ENCODE measurements at places on chromosomes 5 and 9.

GRCh38 chr5:136057401-136058038 lies 28.7 kb downstream of the TGFBI start:
- DNase-seq, result no peak

DNA sequence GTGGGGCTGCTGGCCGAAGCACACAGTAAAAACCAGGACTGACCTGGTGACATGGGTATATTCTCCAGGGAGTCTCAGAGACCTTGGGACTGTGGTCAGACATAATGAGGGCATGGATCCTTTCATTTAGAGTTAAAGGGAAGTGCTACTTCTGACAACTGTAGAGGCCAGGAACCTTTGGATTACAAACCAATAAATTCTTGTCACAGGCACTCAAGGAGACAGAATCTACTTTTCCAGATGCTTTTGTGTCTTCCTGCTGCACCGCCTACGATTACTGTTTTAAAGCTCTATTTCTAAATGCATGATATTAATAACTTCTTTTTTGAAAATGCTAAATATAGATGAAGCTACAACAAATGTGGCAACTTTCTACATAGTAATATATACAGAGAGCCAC lies 106.5 kb upstream of the LPAR1 start:
- no peak for DNase-seq

GRCh38 chr9:134443174-134444037 lies 117.2 kb downstream of the RXRA start:
- peak; percentile 61 for DNase-seq

- DNase-seq, result no peak
These were observed 370.0 kb downstream of the NDUFS4 start for GRCh38 chr5:53930457-53930856.

DNA sequence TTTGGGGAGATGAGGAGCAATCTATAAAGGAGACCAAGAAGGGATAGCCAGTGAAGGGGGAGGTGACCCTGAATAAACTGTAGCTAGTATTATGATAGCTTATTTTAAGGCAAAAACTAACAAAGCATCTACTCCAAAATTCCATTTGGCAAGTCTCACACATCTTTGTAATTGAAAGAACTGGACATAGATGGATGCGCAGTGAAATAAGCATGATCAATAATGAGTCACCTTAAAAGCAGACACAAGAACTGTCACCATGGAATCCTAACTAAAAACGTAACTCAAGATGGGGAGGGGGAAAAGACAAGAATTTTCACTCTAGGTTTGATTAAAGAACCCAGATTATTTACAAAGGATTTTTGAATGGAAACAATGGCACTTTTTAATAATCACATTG lies 164.5 kb downstream of the MED27 start:
- DNase-seq, result no peak

- no peak for DNase-seq
These were observed 234.9 kb upstream of the TARS1 start for GRCh38 chr5:33205727-33206410.

GRCh38 chr5:40680741-40681362 lies 1.1 kb downstream of the PTGER4 start:
- DNase-seq, result no peak

DNA sequence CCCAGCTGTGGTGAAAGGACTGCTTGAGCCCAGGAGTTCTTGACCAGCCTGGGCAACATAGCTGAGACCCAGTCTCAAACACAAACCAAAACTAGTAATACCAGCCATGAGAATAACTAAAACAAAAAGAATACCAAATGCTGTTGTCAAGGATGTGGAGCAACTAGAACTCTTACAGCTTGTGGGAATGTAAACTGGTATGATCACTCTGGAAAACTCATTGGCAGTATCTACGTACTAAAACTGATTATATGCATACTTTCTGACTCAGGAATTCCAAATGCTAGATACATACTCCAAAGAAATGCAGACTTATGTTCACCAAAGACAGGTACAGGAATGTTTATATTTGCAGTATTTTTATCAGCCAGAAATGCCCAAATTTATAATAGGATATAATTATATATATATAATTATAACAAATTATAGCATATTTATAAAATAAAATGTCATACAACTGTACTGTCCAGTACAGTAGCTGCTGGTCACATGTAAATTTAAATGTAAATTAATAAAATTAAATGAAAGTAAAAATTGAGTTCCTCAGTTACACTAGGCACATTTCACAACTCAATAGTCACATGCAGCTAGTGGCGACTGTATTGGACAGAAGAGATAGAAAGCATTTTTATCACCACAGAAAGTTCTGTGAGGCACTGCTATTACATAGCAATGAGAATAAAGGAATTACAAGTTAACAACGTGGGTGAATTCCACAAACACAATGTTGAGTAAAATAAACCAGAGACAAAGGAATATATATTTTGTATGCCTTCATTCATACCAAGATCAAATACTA lies 118.5 kb downstream of the GNAQ start:
- DNase-seq, result no peak

- no peak for DNase-seq
These were observed 67.4 kb downstream of the RASGRF2 start for GRCh38 chr5:81027481-81028058.

GRCh38 chr9:98207606-98208005 lies 15.2 kb upstream of the CORO2A start:
- DNase-seq, result no peak

- no peak for DNase-seq
These were observed 149.8 kb upstream of the CDKN2B start for GRCh38 chr9:22158927-22159346.

GRCh38 chr9:105052346-105052745 lies 124.4 kb upstream of the ABCA1 start:
- no peak for DNase-seq

GRCh38 chr9:90141723-90142122 lies 500.9 kb downstream of the DIRAS2 start:
- DNase-seq, result no peak

DNA sequence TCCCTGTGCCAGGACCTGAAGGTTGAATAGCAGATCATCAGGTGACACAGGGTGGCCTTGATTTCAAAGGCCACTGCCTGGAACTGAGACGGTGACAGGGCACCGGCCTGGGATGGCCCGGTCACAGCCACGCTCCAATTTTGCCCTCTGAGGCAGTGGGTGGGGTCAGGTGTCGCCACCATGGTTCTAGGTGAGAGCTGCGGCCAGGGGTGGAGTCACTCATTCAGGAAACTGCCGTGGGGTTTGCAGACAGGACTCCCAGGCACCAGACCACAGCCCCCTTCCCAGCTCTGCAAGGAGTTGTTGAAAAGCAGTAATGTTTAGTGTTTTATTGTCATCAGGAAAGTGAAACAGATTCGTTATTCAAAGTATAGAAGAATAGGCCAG lies 17.3 kb upstream of the RNU6ATAC start:
- DNase-seq, result no peak

DNA sequence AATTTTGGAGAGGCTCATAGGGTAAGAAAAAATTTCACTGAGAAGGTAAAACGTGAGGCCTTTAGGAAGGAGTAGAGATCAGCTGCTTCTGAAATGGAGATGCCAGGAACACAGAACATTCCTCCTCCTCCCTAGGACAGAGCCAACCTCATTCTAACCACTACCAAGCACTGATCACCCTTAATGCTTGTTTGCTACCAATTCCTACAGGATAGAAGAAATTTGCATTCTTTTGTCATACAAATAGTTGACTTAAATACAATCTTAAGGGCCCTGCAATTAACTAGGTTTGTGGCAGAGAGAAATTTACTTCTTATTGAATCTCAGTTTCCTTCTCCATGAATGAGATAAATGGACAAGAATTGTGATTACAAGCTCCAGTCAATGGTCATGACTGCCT lies 780.2 kb upstream of the WWC1 start:
- no peak for DNase-seq

GRCh38 chr5:11266331-11266730 lies 505.3 kb upstream of the DAP start:
- DNase-seq, result no peak

- DNase-seq, result no peak
These were observed 394.0 kb downstream of the CETN3 start for GRCh38 chr5:90015584-90016018.

- DNase-seq, result no peak
These were observed 14.6 kb downstream of the CLPTM1L start for GRCh38 chr5:1330146-1330846.

Data from stimulated activated CD8-positive, alpha-beta memory T cell treated with anti-CD3 and anti-CD28 coated beads, Interleukin-15, amount 100 ng/mL, for 24 hours (primary cell).